ENCODE measurements at places on chromosomes 5 and 9.

GRCh38 chr5:152884006-152884405 lies 478.9 kb upstream of the NMUR2 start:
- DNase-seq = no peak

DNA sequence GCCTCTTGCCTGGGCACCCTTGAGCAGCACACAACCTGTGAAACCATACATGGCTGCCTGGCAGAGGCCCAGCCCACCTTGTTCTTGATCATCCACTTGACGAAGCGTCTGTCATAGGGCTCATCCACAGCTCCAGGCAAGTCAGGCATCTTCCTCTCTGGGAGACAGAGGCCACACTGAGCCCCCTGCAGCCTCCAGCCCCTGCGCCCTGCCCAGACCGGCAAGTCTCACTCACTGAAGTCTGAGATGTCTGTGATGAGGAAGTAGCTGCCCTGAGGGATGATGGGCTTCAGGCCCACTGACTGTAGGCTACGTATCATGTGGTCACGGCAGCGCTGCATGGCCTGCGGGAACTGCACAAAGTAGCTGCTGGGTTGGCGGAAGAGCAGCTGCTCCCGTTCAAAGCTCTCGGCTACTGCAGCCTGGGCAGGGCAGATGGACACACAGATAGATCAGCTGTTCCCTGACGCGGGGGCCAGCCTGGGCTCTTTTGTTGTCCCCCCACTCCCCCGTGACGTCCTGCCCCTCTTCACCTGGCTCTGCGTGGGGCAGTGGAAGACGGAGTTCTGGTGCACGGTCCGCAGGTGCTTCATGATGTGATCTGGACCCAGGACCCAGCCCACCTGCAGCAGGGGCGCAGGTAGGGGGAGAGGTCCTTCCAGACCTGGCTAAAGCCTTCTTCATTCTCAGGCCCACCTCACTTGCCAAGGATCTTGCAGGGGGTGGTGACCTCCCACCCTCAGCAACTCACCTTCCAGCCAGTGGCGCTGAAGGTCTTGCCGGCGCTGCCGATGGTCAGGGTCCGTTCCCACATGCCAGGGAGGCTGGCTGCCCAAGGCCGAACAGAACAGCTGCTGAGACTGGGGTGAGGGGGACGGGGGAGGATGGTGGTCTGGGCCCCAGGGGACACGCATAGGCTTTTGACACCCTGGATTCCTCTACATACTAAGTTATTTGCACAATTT lies 5.9 kb upstream of the SPOUT1 start:
- no peak for DNase-seq

- no peak for DNase-seq
Observed at GRCh38 chr9:4084435-4084818, 215.4 kb downstream of the GLIS3 start.

DNA sequence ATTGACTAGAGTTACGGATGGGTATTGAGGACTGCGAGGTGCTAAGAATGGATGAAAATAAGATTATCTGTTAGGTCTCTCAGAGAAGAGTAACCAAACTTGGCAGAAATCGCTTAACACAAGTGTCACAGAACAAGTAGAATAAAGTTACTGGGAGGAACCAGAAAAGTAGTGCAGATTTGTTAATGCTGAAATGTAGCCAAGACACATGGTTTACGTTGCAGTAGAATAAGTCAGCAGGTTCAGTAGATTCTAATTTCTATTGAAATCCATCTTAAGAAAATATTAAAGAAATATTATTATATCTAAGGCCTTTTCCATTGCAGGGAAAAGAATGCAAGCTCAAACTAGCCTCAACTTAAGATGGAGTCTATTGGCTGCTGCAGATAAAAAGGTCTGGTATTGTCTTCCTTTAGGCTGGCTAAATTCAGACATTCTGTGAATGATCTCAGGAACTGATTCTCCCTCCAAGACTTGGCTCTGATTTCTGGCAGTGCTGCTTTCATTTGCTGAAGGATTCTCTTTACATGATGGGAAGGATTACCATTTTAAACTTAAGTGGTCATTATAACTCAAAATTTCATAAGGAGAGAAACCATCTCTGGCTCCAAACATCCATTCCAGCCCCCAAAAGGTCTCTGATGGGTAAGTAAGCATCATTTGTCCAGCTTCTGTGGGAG lies 314.9 kb downstream of the MARCHF11 start:
- no peak for DNase-seq
